A549 treated with Mapracorat at 1 μM for 4 hours (cell line): ENCODE measurements at places on chromosomes 6 and 20. TPM values are rescaled to one million over a fixed set of nuclear protein-coding genes. Genes with fewer than 3 reads are reported as not detected.

The PREX1 gene
- total RNA-seq = 10.1 to 14.2 TPM (median 13.4 TPM) in 5 replicates

The C6orf15 gene
- total RNA-seq = not detected in 5 replicates

The TGM3 gene
- 0.06 to 0.22 TPM in 2 of 5 replicates, not detected in the others for total RNA-seq

The CLVS2 gene
- 0.11 to 0.34 TPM (median 0.20 TPM) in 5 replicates for total RNA-seq

The CCN5 gene
- 25.9 to 39.9 TPM (median 27.5 TPM) in 5 replicates for total RNA-seq

The MAPK13 gene
- 0.28 to 1.00 TPM (median 0.74 TPM) in 5 replicates for total RNA-seq

The BMP7 gene
- total RNA-seq = 0.34 to 1.0 TPM (median 0.58 TPM) in 5 replicates

The DDO gene
- total RNA-seq = 0.06 to 0.19 TPM (median 0.15 TPM) in 5 replicates

The FOXQ1 gene
- 3.5 to 5.5 TPM (median 5.2 TPM) in 5 replicates for total RNA-seq

The CD93 gene
- total RNA-seq = not detected in 5 replicates

The RSPO3 gene
- total RNA-seq = 69.9 to 90.5 TPM (median 77.3 TPM) in 5 replicates

The CRISP1 gene
- not detected in 5 replicates for total RNA-seq

The VEGFA gene
- 27.8 to 33.9 TPM (median 29.9 TPM) in 5 replicates for total RNA-seq

The SF3B5 gene
- total RNA-seq = 198 to 229 TPM (median 214 TPM) in 5 replicates

The LHFPL5 gene
- 0.12 to 0.28 TPM in 2 of 5 replicates, not detected in the others for total RNA-seq

The FOXP4 gene
- 16.4 to 23.9 TPM (median 23.0 TPM) in 5 replicates for total RNA-seq

The PLCB1 gene
- 0.39 to 1.2 TPM (median 0.42 TPM) in 5 replicates for total RNA-seq

The BPIFB2 gene
- total RNA-seq = not detected in 5 replicates

The CDH26 gene
- total RNA-seq = 0.04 to 0.27 TPM (median 0.22 TPM) in 4 of 5 replicates, not detected in the other

The SALL4 gene
- total RNA-seq = 1.1 to 2.2 TPM (median 1.2 TPM) in 5 replicates

The MOXD1 gene
- 1.4 to 1.9 TPM (median 1.7 TPM) in 5 replicates for total RNA-seq
